Stimulated activated CD8-positive, alpha-beta memory T cell treated with anti-CD3 and anti-CD28 coated beads, Interleukin-4, amount 100 ng/mL, for 1 hour (primary cell): ENCODE measurements at places on chromosomes 1 and 21.

GRCh38 chr1:43978551-43979260, at the start of gene B4GALT2:
Gene B4GALT2 (plus strand): TSS chr1:43979210. CDS start chr1:43981161, 1,951 bp downstream.
- DNase-seq: no peak

GRCh38 chr1:205270764-205271163, 43.0 kb downstream of the TMCC2 start:
- DNase-seq: no peak

DNA sequence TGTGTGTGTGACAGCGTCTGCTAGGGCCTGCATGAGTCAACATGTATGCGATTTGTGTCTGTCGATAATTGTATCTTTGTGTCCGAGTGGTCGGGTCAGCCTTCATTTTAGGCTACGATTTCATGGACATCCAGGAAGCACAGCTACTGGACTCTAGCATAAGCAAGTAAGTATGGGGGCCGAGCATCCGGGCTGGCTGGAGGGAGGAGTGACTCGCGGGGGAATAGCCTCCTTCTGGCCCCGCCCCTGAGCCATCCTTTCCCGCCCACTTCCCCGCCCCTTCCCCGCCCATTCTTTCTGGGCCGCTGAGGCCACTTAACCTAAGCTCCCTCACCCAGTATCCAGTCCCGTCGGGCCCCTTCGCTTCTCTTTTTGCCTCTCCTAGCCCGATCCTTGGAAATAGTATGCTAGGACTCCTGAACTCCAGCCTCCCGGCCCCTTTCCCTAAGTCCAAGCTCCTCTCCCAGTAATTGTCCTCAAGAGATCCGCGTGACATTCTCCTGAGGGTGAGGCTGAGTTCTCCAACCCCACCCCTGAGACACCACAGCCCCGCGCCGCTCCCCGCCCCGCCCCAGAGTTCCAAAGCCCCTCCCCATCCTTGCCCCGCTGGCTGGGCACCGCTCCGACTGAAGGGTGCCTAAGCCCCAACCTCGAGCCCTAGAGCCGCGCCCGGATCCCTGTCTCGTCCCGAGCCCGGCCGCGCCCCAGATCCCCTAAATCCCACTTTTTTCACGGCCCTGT, 1.2 kb downstream of the MAP3K6 start:
- DNase-seq: peak; percentile 67

DNA sequence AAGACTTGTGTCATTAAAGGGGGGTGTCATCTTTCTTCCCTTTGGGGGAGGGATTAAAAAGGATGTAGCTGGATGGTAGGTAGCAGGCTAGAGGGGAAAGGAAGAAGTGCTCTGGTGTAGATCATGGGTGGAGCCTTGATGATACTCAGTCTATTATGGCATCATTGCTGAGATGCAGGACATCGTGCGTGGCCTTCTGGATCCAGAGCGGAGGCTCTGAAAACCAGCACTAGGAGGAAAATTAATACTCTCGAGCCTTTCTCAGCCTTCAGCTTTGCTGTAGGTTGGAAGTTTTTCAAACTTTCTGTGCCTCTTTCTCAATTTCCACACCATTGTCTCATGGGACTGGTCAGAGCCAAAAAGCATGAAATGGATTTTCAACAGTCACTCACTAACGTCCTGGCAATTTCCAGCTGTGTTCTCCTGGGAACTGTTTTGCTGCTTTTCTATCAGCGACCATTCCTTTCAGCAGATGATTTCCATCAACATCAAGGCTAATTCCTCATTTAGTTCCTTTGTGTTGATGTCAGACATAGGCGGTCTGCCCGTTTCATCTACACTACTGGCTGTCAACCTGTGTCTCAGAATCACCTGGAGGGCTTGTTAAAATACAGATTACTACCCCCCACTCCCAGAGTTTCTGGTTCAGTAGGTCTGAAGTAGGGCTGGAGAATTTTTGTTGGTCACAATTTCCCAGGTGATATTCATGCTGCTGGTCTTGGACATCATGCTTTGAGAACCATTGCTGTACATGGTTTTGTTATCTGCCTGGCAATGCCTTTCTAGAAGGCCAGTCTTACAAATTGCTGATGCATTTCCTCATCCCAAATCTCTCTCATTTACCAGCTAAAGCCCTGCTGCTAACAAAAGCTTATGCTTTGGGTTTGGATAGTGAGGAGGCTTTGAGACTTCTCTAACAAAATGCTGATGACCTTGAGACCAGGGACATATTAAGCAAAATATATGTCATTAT, 7.7 kb downstream of the CACNA1E start:
- no peak for DNase-seq

- DNase-seq: no peak
Measured at GRCh38 chr21:24395320-24395923, 1211.9 kb downstream of the MRPL39 start.

GRCh38 chr1:207752456-207752998, 673 bp downstream of the CD46 start:
- no peak for DNase-seq

DNA sequence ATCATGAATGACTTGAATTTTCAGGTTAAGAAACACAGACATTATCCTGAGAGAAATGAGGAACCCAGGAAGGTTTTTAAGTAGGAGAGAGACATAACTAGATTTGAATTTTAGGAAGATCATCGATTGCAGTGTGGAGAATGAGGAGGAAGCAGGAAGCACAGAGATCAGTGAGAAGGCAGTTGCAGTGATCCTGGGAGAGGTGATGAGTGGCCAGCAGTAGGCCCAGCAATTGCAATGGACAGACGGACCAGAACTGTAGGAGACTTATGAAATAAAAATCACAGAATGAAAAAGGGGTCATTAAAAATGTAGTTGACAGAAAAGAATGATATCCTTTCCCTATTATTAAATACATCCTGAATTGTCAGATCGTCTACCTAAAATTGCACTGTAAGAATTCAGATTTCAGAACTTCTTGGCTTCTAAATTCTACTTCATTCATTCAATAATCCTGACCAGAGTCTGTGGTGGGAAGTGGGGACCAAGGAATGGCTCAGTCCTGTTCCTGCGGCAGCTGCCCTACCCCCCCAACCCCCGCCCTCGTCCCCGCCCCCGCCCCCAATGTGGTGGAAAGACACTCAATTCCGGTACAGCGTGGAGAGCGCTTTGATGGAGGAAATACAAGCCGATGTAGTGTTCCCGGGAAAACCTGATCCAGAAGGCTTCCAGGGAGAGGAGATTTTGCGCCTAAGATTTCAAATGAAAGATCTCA, 35.1 kb downstream of the SLC2A1 start:
- DNase-seq: no peak

- no peak for DNase-seq
Measured at GRCh38 chr1:10459184-10459583, 9.4 kb downstream of the CORT start.

DNA sequence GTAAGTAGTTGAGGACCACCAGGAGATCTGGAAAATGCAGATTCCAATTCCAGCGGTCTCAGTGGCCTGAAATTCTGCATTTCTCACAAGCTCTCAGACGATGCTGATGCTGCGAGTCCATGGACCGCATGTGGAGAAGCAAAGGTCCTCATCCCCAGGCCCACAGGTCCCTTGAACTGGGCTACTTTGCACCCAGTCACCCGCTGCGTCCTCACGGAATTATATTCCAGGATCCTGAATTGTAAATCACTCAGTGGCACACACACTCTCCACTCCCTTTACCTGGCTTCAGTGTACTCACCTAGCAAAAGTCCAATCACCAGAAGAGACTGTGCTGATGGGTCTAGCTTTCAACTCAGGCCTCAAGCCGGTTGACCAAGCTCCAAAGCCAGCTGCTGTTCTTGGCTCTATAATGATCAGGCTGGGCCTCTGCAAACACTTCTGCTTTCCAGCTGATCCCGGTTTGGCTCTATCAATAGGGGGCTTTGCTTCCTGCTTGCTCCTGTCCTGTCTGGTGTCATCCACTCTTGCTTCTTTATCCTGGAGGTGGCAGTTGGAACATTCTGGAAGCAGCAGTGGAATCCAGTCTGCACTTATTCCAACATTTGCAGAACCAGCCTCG, 904 bp upstream of the RPL22 start:
- no peak for DNase-seq

GRCh38 chr1:67372898-67373297, 57.3 kb downstream of the SERBP1 start:
- DNase-seq: no peak

DNA sequence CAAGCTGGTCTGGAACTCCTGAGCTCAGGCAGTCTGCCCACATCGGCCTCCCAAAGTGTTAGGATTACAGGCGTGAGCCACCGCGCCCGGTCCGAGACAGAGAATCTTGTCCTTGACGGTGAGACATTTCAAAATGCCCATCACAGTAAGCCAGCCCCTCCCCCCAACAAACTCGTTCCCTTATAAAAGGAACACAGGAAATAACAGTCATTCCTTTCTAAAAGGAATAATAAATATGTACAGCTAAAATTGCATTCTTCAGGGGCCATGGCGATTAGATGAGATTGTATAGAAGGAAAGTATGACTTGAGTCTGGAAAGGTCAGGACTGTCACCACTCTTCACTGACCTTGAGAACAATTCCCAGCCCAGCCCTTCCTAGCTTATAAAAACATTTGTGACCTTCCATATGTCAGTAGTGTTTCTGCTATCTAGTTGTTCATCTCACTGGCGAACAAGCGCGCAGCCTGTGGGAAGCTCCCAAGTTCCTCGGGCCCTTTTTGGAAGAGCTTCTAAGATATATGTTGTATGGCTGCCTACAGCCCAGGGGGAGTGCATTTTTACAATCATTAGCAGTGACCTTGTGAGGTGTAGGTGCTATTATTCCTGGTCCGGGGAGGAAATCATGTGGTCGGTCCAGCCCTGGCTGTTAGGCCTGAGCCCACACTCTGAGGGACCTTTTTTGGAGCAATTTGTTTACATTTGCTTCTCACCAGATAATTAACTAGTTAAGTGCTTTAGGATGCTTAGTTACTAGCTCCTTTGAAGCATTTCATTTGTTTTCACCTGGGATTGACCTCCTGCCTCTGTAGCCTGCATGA, 8.7 kb downstream of the SZRD1 start:
- no peak for DNase-seq

DNA sequence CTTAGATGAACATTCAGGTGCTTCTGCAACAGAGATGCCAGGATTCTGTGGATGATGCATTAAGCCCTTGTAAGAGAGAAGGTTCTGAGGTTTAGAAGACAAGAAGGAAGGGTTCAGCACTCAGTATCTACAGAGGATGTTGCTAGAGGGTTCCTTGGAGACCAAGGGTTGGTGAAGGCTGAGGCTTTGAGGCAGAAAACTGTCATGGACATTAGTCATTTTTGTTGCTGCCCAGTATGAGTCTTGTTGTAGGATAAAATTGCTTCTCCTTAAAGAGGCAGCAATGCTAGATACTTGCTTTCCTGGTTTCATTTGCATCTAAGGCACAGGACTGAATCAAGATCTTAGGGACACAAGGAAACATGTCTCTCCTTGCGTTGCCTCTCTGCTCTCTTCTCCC, 319.4 kb upstream of the NFIA start:
- DNase-seq: no peak

DNA sequence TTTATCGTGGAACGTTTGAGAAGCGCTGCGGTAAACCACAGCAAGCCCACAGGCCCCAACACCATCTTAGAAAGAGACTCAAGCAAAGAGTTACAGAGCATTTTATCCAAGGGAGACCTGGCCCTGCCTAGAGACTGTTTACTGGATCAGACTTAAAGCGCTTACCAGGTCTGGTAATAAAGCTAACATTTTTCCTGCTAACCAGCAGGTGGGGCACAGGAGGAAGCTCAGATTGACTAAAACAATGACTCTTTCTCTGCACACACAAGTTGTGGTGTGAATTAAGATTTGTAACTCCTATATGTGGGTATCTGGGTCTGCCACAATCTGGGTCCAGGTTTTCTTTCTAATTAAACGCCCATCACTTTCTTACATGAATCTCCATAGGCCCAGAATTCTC, 136.5 kb upstream of the ETS2 start:
- no peak for DNase-seq

GRCh38 chr1:56472860-56473259, 106.5 kb downstream of the PLPP3 start:
- no peak for DNase-seq

- no peak for DNase-seq
Measured at GRCh38 chr1:145877923-145878486, 7.7 kb downstream of the ANKRD35 start.

GRCh38 chr1:110616587-110616986, 10.4 kb upstream of the KCNA2 start:
- DNase-seq: no peak

GRCh38 chr1:40630488-40631223, 34.8 kb downstream of the RIMS3 start:
- no peak for DNase-seq

DNA sequence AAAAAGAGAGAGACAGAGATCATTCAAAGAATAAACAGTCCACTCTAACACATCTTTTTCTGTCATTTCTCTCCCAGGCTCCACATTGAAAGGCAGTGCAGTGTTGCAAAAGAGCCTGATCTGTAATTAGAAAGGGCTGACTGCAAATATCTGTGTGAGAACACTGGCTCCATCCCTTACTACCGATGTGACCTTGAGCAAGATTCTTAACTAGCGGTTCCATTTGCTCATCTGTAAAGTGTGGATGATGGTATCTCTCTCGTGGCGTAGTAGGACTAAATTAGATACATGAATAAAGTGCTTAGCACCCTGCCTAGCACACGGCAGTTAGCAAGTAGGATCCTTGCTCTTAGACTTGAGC, 26.9 kb upstream of the SLC44A3 start:
- DNase-seq: no peak

DNA sequence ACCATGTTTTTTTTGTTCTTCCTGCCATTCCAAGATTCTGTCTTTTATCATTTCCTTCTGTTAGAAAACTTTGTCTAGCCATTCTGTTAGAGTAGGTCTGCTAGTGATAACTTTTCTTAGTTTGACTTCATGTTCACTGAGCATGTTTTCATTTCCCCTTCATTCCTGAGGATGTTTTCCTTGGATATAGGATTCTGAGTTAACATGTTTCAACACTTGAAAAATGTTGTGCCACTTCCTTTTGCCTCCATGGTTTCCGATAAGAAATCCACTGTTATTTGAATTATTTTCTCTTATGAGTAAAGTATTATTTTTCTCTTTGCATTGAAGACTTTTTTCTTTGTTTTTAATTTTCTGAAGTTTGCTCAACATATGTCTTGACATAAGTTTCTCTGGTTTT, 66.7 kb downstream of the ATP1A1 start:
- no peak for DNase-seq

DNA sequence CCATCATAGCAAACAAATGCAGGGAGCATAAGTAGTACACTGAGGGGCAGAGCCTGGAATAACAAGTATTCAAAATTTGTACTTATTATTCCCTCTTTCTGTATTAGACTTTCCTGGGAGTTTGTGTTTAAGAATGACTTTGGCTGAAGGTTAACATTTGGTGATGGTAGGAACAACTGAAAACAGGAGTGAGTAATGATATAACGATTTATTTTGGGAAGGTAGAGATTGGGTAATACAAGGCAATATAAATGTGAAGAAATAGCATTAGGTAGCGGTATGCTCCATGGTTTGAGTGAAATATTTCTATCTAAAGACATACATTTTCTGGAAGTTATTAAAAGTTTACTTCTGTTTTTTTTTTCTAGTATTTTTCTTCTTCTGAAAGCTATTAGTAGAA, 18.5 kb upstream of the C1orf21 start:
- DNase-seq: no peak
